Activated CD4-positive, alpha-beta memory T cell treated with anti-CD3 and anti-CD28 coated beads, Interleukin-2, amount 10 ng/mL, durations not matched to agents 7 days and 5 days (primary cell): ENCODE measurements at places on chromosomes 16 and 17. TPM values are rescaled to one million over a fixed set of nuclear protein-coding genes. Genes with fewer than 3 reads are reported as not detected.

GRCh38 chr17:62092784-62093183 is 27.7 kb upstream of the MED13 start:
- no peak for DNase-seq

DNA sequence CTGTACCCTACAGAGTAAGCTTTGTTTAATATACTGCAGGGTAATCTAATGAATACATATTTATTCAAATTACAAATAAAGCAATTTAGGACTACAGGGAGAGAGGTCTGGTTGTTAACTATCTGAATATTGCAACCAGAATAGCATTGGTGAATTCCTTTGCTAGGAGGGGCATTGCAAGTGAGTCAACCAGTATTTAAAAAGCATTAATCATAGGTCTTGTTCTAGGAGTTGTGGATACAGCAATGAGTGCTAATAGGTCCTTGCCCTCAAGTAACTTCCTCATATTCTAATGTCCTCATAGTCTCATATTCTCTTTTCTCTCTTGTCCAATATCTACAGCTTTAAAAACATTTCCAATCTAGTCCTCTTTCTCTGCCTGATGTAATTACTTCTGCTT is 531.4 kb downstream of the CDH11 start:
- no peak for DNase-seq

DNA sequence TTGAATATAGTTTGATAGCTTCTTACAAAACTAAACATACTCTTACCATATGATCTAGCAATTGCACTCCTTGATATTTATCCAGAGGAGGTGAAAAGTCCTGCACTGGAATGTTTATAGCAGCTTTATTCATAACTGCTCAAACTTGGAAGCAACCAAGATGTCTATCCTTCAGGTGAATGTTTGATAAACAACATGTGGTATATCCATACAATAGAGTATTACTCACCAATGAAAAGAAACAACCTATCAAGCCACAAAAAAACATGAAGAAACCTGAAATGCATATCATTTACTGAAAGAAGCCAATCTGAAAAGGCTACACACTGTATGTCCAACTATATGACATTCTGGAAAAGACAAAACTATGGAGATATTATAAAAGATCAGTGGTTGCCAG is 16.1 kb downstream of the STAT3 start:
- no peak for DNase-seq

DNA sequence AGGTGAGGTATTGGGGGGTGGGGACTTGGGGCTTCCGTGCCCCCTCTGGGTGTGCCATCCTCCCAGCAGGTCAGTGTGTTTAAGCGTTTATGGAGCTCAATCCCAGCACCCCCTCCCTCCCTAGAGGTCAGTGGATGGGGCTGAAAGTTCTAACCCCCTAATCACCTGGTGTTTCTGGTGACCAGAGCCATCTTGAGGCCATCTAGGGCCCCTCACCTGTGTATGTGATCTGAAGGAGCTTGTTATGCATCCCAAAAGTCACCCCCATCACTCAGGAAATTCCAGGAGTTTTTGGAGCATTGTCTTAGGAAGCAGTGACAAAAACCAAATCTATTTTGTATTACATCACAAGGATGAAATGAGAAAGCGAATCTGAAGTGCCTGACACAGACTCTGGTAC is 67.8 kb upstream of the NOL11 start:
- no peak for DNase-seq

DNA sequence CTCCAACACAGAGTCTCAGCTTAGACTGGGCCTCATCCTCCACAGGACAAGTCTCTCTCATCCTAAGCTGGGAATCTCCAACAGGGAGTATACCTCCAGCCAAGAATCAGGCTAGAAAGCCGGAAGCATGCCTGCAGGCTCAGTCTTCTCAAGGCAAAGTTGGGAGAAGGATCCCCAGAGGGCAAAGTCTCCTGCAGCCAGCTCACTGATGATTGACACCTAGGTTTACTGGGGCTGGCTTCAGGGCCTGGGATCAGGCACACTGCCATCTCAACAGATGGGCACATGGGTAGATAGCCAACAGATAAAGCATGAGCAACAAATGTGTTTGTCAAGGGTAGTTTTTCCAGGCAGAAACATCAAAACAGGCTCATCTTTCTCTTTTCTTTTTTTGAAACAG is 56.1 kb upstream of the TOX3 start:
- no peak for DNase-seq

DNA sequence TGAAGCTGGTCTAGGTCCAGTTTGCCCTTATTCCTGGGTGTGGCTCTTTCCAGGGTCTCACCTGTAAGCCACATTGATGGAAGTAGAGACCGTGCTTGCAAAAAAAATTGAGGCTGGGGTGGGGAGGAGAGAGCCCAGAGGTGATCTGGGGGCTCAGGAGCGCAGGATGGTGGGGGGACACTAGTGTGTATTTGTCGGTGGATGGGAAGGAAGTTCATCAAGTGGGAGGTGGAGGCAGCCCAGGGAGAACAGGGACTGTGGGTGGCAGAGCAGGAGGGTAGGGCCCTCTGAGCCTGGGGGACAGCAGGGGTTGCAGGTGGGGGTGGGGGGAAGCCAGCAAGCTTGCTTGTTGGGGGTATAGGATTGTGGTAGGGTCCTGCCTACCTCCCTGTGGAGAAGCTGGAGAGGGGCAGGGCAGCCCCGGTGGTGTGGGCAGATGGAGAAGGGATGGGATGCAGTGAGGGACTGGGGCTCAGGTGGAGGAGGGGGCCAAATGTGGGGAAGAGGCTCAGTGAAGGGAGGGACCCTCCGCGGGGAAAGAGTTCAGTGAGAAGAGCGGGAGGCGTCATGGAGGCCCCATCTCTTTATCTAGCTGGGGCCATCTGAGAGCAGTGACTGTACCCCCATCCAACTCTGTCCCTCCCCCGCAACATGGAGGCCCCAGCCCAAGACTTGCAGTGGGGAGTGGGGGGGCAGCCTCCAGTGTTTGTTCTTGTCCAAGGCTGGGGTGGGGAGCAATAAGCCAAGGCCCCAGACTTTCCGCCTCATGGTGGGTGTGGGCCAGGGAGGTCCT is 17.2 kb upstream of the TMEM92 start:
- DNase-seq = no peak

GRCh38 chr16:3659251-3659650 is 4.8 kb downstream of the DNASE1 start:
- DNase-seq = no peak

DNA sequence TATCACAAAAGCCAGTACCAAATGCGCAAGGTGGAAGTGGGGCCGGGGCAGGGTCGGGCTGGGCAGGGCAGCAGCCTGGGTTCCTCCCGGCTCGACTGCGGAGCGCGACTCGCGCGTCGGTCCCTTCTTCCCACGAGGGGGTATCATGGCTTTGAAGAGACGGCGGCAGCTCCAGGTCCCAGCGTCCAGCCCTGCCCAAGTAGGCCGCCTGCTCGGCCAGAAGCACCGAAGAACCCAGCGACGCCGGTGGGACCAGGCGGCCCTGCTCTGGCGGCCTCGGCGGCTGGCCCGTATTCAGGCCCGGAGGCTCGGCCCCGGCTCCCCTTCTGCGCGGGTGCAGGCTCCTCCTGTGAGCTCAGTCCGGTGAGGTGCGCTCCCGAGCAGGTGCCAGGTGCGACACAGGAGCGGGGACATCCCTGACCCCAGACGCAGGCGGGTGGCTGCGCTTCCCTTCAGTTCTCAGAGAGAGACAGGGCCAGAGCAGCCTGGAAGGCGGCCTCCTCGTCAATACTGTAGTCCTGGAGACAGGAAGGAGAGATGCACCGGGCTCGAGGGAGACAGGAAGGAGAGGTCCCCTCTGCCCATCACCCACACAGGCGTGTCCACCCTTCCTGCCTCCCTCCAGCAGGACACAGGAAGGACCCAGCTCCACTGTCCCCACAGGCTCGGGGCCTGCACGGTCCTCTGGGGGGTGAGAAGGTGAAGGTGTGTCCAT is 8.9 kb downstream of the RNF166 start:
- DNase-seq = no peak

DNA sequence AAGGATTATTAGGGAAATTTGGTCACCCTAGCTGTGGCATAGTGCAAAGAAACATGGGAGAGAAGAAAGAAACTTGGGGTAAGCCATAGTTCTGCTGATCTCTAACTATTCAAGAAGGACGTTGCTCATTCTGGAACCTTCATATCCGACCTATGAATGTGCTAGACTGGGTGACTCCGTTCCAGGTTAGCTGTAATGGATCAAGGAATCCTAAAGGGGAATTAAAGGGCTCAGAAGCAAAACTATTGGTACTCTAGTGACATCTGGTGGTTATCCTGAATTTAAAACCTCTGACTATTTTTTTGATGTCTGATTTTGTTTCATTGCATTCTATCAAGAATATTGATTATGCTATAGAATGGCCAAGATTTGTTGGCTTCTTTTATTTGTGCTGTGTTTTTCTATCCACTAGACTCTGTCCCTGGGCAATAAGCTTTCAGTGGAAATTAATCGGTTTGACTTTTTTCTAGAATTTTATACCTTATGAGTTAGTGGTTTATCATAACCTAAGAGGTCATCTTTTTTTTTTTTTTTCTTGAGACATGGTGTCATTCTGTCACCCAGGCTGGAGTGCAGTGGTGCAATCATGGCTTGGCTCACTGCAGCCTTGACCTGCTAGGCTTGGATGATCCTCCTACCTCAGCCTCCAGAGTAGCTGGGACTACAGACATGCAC is 19.5 kb downstream of the PCTP start:
- no peak for DNase-seq

GRCh38 chr16:9518581-9518980 is 427.1 kb downstream of the HAPSTR1 start:
- DNase-seq = no peak

DNA sequence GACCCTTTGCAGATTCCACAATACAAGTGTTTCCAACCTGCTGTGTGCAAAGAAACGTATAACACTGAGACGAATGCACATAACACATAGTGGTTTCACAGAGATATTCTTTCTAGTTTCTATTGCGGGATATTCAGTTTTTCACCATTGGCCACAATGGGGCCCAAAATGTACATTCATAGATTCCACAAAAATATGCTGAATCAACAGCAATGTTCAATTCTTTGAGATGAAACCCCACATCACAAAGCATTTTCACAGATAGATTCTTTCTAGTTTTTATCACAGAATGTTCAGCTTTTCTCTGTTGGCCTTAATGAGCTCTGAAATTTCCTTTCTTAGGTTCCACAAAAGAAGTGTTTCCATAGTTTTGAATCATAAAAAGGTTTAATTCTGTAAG is 2472.3 kb downstream of the TP53TG3F start:
- DNase-seq = no peak

GRCh38 chr17:44324092-44324570 is 492 bp downstream of the SLC25A39 start:
- no peak for DNase-seq

Gene NHLRC4
- total RNA-seq = 2.6 TPM

Gene NAGS
- 1.5 TPM for total RNA-seq

Gene SLX4
- total RNA-seq = 14.9 TPM

Gene CDH8
- total RNA-seq = not detected

Gene CX3CL1
- total RNA-seq = not detected

Gene PRR11
- total RNA-seq = 70.6 TPM

Gene TK1
- 117 TPM for total RNA-seq

Gene SUMO2
- total RNA-seq = 559 TPM

Gene STH
- not detected for total RNA-seq

Gene LGALS3BP
- 219 TPM for total RNA-seq

Gene UMOD
- total RNA-seq = not detected
